ENCODE measurements at places on chromosomes 2 and 18.
A peak's percentile ranks its signal among the peaks of the same experiment; 100 is the strongest.

GRCh38 chr2:212005085-212005671 lies 533.4 kb downstream of the ERBB4 start:
- no peak for DNase-seq

GRCh38 chr2:43399515-43400264 lies 173.3 kb upstream of the ZFP36L2 start:
- peak; percentile 51 for DNase-seq

- DNase-seq = no peak
These were observed 98.5 kb upstream of the KCTD1 start for GRCh38 chr18:26646901-26647300.

DNA sequence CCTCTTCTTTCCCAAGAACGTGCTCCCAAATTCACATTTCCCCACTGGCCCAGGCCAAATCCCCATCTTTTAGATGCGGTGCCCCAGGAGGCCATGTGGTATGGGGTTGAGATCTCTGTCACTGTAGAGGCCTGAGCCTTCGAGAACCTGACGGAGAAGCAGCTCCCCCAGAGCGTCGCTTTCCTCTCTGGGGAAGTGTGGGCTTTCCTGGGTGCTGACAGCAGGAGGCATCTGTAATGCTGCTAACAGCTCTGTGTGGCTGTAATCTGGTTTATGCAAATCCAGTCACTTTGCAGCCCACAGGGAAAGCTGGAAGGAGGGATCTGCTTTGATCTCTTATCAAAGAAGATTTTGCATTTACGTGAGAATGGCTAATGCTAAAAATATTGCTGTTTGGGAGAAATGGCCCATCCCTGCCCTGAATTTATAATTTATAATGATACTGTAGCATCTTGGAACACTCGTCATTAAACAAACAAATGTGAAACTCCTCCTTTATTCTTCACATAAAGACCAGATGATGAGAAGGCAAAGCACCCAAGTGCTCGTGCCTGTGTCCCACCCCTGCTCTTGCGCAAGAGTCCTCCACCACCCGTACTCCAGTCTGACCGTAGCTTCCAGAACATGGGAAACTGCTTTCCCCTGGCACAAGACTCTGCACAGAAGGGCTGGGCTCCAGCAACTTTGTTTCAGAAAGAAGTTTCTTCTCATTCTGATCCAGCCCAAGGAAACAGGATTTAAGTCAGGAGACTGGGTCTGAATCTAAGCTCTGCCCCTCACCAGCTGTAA lies 109.9 kb upstream of the EPC2 start:
- peak; percentile 31 for DNase-seq

Data from right lung (tissue), 10 donors.